ENCODE measurements at places on chromosomes 4 and X.

DNA sequence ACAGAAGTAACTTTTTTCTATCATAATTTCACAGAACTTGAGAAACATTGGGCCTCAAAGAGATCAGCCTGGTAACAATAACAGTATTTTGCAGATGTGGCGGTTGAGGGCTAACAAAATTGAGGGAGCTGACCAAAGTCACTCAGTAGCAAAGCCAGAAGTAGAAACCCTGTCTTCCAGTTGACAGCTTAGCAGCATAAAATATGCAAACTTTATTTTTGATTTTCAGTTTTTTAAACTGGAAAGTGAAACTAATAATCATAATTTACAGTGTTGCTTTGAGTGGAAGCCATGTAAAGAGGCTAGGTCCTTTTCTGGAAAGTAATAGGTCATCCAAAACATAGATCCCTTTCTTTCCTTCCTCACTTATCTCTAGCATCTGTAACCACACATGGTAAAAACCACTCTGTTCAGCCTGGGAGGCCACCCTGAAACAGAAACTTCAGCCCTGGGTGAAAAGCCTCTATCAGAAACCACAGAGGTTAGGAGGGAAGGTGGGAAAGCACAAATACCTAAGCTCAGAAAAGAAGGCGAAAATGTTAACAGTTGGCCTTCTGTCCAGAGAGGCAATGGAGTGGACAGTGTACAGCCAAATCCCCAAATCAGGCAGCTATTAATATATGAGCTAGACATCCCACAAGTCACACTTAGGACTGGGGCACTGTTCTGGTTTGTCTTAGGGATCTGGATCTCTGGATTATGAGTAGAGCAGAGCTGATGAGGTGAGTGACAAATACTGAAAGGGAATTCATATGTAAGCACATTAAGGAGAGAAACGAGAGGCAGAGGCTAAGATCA lies 61.1 kb upstream of the ARSJ start:
- DNase-seq: no peak
- H3K27ac ChIP-seq: peak overlapping the region; percentile 46
- H3K4me1 ChIP-seq: peaks cover 6% of the 10 kb centered on the region
- no peak overlapping the region for H3K4me3 ChIP-seq
- H3K36me3 ChIP-seq: peaks cover 3% of the 10 kb centered on the region

DNA sequence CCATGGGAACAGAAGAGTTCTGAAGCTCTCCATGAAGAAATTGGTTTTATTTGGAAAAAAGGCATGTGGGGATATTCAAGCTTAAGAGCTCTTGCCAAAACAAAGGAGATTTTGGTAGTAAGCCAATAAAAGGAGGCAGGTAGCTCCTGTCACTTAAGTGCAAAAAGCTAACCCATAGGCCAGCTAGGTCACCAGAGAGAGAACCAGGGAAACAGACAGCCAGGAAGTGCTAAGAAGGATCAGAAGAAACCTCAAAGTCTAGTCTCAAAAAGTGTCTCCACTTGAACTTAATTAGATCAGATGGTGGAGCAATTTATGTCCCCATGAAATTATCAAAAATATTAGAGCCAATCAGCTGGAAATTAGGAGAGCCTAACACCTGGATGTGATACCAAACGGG lies 49.2 kb downstream of the CD40LG start:
- peaks cover 22% of the 10 kb centered on the region for H3K4me1 ChIP-seq
- H3K27me3 ChIP-seq: no peaks in the 10 kb centered on the region
- H3K27ac ChIP-seq: peak overlapping the region; percentile 88
- no peak for DNase-seq
- H3K36me3 ChIP-seq: peaks cover 14% of the 10 kb centered on the region

DNA sequence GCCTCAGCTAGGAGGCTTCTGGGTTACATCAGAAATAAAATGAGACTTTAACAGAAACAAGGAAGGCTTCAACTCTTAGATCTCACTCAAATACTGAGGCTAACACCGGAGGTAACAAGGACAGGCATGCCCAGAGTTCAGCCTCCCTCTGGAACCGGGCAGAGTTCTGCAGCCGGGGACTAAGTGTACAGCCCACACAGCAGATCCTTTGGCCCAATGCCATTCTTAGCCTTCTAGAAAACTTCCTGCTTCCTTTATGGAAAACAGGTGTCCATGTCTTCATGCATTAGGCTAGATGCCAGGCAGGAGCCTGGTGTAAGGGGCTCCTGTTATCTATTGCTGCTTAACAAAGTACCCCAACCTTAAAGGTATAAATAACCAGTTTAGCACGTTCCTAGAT lies 369.7 kb downstream of the BCOR start:
- H3K4me3 ChIP-seq: no peak overlapping the region
- H3K27me3 ChIP-seq: peaks cover 7% of the 10 kb centered on the region

GRCh38 chr4:14087459-14087858 lies 459.9 kb upstream of the BOD1L1 start:
- H3K4me1 ChIP-seq: no peaks in the 10 kb centered on the region
- DNase-seq: no peak
- H3K36me3 ChIP-seq: no peaks in the 10 kb centered on the region
- peak overlapping the region; percentile 66 for H3K27ac ChIP-seq

DNA sequence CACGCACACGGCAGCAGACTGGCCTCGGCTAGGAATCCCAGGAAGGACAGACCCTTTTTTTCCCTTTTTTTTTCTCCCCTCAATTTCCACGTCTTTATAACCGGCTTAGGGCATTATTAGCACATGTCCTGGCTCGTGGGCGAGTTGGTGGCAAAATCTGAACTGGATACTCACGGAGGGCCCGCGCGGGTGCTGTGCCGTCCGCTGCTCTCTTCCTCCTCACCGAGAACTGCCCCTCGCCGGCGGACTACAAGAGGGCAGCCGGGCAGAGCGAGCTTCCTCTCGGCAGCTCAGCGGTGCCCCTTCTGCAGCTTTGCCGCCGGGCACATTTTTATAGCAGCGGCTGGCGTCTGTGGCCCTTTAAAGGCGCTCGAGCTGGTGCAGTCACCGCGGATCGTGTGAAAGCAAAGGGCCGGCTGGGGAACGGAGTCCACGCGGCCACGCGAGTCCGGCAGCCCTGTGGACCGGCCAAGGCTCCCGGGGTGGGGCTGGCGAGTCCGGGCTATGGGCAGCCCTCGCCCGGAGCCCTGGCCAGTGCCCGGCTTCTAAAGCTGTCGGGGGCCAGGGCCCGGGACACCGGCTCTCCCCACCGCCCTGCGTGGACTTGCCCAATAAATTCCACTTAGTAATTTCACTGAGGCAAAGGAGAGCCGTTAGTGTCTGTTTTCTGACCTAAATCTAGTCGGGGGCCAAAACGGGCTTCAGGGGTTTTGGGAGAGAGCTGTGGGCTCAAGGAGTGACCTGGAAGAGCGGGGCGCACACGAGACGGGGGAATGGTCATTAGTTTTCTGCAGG lies 1.3 kb upstream of the CITED1 start:
- no peak for DNase-seq
- no peak overlapping the region for H3K27ac ChIP-seq
- H3K4me3 ChIP-seq: peak overlapping the region; percentile 93
- H3K4me1 ChIP-seq: peaks cover 16% of the 10 kb centered on the region
- H3K27me3 ChIP-seq: peaks cover 42% of the 10 kb centered on the region
- peaks cover 7% of the 10 kb centered on the region for H3K36me3 ChIP-seq

DNA sequence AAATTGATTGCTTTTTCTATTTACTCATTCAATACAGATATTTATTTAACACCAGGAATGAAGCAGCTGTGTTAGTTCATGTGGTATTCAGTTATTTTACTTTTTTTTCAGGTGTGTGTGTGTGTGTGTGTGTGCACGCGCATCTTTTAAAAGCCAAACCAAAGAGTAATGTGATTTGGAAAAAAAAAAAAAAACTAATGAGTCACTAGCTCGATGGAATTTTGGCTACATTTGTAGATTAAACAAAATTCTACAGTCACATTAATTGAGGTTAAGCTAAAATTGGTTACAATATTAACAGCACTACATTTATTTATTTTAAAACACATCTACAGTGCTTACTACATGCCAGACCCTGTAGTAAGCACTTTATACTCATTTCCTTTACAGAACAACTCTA lies 66.8 kb downstream of the HHIP start:
- H3K36me3 ChIP-seq: no peaks in the 10 kb centered on the region
- no peak for DNase-seq
- H3K27ac ChIP-seq: no peak overlapping the region
- no peaks in the 10 kb centered on the region for H3K4me1 ChIP-seq
- no peaks in the 10 kb centered on the region for H3K27me3 ChIP-seq
- no peak overlapping the region for H3K4me3 ChIP-seq

GRCh38 chr4:176262243-176262642 lies 6.8 kb downstream of the ASB5 start:
- peaks cover 3% of the 10 kb centered on the region for H3K36me3 ChIP-seq
- no peak overlapping the region for H3K4me3 ChIP-seq
- H3K4me1 ChIP-seq: no peaks in the 10 kb centered on the region
- H3K27me3 ChIP-seq: no peaks in the 10 kb centered on the region
- no peak for DNase-seq
